ENCODE measurements at places on chromosomes 1 and 21.

DNA sequence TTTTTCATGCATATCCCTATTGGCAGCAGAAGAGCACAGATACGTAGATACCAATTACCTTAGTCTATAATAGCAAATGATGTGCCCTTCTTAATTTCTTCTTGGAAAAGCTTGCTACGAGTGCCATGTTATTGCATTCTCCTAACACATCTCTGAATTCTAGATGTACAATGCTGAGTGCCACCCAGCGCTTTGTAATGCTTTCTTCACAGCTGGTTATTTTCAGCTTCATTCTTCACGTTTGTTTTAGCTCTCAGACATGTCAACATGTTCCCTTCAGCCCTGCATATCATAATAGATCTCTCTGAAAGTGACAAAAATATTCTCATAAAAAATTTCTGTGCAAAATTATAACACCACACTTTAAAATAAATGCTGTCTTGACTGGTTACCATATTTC lies 981.2 kb downstream of the TTLL7 start:
- no peak for DNase-seq

- no peak for DNase-seq
These were observed 138.8 kb upstream of the CSF3R start for GRCh38 chr1:36621531-36621930.

- no peak for DNase-seq
These were observed 100.3 kb downstream of the PHTF1 start for GRCh38 chr1:113659035-113659434.

GRCh38 chr1:208280681-208281450 lies 36.7 kb upstream of the PLXNA2 start:
- no peak for DNase-seq

GRCh38 chr1:63916485-63917360 lies 142.9 kb downstream of the ROR1 start:
- DNase-seq, result no peak

GRCh38 chr1:76620371-76620770 lies 246.9 kb upstream of the ST6GALNAC5 start:
- DNase-seq, result no peak

GRCh38 chr21:46414965-46415275 lies 43.8 kb upstream of the DIP2A start:
- no peak for DNase-seq

- DNase-seq, result peak; percentile 47
These were observed 59.6 kb upstream of the HOOK1 start for GRCh38 chr1:59755069-59755685.

DNA sequence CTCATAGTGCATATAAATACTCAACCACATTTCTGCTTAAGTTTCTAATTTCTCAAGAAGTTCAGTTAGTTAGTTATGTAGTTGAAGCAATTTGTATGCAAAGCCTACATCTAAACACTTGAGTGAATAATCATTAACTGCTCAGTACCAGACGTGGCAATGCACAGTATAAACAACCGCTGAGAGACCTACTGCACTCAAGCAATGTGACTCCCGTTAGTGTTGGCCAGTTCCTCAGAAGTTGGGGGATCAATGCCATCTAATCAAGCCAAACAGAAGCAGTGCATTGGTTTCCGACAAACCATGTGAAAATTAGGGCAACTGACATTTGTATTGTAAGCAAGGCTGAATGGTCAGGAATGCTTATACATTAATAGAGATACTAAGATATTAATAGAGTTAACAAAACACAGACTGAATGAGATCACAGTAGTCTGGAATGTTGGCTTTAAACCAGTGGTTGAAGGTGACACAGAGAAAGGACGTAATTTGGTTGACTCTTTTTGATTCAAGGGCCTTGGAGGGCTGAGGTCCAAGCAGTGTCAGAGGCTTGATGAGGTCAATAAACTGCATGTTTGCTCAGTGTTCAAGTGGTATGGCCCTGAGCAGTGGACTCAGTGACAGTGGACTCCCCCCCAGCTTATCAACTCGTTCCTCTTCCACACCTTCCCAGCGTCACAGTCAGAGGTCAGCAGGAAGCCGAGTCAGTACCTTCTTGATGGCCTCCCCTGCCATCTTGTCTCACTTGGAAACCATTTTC lies 255.5 kb downstream of the CTH start:
- DNase-seq, result no peak

DNA sequence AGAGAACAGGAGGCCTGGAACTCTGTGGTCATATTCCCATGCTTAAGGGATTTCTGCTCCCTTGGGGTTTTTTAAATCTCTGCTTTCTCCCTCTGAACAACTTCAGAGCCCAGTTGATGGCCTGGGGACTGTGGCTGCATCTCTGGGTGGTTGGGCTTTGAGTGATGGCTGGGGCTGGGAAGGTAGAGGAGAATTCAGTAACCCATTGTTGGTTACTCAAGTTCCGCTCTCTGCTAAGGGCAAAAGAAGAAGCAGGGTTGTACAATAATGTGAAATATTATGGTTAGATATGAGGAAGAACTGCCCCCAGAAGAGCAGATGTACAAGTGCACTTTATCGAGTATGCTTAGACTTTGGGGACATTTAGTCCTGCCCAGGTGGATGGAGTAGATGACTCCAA lies 72.1 kb upstream of the CNTN2 start:
- no peak for DNase-seq

DNA sequence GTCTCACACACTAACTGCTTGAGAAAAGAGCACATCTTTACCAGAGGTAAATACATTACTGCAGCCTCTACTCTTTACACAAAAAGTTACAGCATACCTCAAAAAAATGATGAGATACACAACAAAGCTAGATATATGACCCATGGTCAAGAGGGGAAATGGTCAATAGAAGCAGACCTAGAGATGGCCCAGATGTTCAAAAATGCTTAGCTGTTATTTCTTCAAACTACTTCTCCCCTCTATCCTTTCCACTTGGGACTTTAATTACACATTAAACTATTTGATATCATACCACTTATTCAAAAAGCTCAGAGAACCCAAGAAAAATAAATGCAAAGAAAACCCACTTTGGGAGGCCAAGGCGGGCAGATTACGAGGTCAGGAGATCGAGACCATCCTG lies 12.8 kb downstream of the BRWD1 start:
- DNase-seq, result no peak

GRCh38 chr1:33015216-33015615 lies 21.5 kb downstream of the AK2 start:
- DNase-seq, result no peak

DNA sequence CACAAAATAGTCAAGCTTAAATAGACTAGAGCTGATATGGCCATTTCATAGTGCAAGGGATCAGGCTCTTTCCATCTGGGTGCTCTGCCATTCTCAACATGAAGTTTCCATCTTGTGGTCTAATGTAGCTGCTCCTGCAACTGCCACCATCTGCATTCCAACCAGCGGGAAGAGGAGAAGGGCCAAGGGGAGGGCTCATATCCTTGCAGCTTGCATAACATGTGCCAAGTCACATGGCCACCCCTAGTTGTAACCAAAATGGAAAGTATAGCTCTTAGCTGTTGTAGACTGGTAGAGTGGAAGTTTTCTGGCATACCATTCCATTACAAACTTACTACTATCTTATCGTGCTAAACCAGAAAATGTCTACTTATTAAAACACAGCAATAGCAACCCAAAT lies 38.9 kb upstream of the IVNS1ABP start:
- DNase-seq, result no peak

DNA sequence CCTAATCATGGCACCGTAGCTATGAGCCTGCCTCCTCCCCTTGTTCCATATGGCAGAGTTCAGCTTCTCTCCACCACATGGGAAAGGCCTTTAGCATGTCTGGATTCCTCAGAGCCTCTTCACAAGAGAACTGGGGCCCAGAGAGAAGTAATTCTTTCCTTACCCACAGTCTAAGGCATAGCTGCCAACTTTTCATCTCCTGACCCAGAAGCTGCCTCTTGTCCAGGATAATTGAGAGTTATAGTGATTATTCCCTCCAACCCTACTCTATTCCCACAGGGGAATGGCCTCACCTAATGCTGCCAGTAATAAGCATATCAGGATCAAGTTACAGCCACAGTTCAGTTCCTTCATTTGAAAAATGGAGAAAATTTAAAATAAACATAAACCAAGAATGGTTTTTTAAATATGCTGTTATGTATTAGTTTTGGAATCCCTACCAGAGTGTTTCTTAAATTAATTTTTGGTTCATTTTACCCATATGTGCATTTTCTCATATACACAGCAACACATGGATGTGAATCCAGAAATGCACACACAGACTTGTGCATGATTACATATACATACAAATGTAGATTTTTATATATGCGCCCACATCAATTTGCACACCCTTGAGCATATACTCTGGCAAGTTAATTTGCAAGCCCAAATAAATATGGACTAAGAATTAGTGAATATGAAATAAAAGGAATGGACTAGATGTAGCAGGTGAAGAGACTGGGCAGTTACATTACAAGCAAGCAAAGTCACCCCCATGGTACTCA lies 63.9 kb upstream of the WARS2 start:
- no peak for DNase-seq

DNA sequence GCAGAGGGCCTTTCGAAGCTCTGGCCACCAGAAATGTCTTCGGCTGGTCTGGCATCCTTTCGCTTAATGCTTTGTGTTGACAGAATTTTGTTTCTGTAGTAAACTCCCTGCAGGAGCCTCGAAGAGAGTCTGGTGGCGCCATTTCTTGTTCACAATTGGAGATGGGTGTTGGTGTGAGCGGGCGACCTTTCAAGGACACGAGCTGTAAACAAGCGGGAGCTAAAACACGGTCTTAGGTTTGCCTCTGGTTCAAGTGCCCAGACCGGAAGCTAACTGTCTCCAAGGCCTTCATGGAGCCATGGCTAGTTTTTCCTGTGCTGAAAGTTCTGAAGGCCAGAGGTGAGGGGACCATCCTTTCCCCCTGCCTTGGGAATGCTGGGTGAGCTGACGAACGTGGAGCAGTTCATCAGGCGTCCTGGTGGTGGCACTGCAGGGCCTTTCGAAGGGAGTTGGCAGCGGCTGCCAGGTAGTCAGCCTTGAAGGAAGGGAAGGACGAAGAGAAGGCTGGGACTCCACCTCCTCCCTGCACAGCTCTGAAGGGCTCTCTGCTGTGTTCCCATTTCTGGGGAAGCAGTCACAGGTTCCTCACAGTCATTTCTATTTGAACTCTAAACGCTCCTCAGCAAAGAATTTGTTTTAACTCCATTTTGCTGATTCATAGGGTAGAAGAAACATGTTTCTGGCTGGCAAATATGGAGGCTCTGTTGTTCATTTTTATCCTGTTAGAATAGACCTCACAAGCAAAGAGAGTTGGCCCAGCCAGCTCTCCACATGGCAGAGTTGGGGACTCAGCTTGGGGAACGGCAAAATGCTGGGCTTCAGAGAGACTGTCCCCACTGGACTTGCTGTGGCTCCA lies 35.2 kb downstream of the URB2 start:
- DNase-seq, result peak; percentile 14

DNA sequence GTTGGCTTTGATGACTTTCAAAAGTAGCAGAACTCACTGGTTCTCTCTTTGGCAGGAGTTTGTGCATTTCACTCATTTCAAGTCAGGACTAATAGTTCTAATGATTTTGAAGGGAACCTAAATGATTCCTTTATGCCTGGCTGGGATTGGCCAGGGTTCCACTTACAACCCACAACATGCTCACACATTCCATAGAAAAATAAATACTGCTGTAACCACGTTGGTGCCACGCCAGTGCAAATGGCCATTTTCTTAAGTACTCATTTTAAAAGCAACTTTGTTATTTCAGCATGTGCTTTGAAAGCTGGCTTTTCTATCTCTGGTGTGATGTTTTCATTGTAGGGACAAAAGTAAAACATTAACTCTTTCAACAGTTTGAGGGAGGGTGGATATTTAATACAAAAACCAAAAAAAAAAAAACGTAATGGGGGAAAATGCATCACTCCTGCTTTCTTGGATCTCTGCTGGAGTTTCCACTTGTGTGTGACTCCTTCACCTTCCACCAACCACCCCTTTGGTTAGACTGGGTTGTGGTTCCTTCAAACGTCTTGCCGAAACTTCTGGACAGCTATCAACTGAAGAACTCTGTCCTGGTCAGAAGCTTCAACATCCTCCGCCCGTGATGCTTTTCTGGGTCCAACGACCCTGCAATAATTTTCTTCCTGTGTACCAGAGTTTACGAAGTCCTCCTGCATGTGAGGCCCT lies 300.4 kb upstream of the RUNX1 start:
- DNase-seq, result no peak

GRCh38 chr1:235989105-235989504 lies 75.8 kb downstream of the NID1 start:
- DNase-seq, result no peak

- DNase-seq, result no peak
These were observed 190.2 kb upstream of the SGIP1 start for GRCh38 chr1:66343569-66344325.

DNA sequence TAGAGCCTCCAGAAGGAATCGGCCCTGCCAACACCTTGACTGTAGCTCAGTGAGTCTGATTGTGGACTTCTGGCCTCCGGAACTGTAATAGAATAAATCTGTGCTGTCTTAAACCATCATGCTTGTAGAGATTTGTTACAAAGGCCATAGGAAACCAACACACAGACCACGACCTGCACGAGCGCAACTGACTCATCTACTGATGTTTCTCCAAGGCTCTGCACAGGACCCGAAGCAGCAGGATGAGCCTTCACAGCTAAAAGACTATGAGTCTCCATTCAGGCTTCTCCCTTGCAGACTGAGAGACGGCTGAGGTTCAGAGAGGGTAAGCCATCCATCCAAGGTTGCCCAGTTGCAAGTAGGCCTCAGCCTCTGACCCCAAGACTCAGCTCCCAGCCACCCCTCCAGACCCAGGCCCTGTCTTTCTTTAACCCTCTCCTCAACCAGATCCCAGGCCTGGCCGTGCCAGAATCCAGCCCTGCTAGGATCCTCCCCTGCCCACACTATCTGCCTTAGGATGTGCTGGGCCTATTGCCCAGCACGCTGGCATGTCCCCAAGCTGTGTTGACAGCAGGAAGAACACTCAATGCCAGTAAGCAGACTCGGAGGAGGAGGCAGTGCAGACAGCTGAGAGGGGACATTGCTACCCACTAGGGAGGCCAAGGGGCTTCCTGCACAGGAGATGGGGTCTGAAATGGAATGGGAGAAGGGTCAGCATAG lies 109.0 kb downstream of the HMGB4 start:
- DNase-seq, result no peak

- DNase-seq, result no peak
These were observed 7.0 kb upstream of the SMCP start for GRCh38 chr1:152870831-152871730.

DNA sequence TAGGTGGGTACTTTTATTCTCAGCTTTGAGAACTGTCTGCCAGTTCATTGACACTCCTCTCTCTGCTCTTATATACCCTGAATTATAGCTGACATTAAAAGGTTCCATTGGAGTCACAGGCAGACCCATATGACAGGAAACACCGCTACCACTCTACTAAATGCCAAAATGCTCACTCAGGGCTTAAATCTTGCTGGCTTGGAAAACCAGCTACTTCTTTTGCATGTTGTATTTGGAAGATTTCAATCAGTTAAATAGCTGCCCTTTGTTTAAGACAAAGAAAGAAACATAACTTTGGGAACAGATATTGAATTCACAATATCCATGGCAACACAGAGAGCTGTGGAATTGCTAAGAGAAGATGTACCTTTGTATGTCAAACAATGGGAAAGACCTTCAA lies 876.5 kb downstream of the USP25 start:
- no peak for DNase-seq

- DNase-seq, result no peak
These were observed 17.5 kb upstream of the CDA start for GRCh38 chr1:20571427-20571826.

GRCh38 chr1:109772658-109773202 lies 9.0 kb upstream of the EPS8L3 start:
- DNase-seq, result no peak

- DNase-seq, result no peak
These were observed 696 bp downstream of the EBNA1BP2 start for GRCh38 chr1:43171312-43171875.
